ENCODE measurements at places on chromosomes 1 and 21. TPM values are rescaled to one million over a fixed set of nuclear protein-coding genes. Genes with fewer than 3 reads are reported as not detected.
A peak's percentile ranks its signal among the peaks of the same experiment; 100 is the strongest.

DNA sequence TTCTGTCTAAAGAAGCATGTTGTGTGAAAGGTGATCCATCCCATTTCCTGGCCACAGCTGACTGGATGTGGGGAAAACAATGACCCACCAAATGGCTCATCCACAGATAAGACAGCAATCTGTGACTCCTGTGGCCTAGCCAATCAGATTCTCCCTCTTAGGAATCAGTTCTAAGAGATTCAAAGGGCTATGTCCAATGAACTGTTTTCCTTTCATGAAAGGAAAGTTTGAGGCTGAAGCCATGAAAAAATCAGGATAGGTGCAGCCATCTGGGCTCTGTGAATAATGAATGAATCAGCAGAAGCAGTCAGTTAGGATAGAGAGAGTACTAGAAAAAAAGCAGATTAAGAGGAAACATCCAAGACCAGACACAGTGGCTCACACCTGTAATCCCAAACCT is 164.7 kb downstream of the NRIP1 start:
- no peak overlapping the region for H3K4me3 ChIP-seq
- no peak overlapping the region for H3K27ac ChIP-seq
- no peaks in the 10 kb centered on the region for H3K27me3 ChIP-seq

The TNFRSF1B gene
- total RNA-seq: 52.0 TPM

The UTS2 gene
- 0.82 TPM for total RNA-seq

DNA sequence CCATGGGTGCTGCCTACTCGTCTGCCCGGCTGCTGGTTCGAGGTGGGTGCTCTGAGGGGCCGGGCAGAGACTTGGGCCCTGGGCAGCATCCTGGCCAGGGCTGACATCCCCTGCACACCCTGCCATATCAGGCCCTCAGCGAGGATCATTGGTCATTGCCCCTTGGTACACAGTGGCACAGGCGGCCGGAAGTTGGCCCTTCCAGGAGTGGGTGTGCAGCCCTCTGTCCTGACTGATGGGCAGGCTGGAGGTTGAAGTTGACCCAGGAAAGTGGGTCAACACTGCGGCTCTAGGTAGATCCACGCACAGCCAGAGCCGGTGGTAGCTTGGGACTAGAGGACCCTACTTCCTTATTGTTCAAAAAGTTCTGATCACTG is 72.9 kb downstream of the TRIM11 start:
- no peaks in the 10 kb centered on the region for H3K4me1 ChIP-seq
- H3K27me3 ChIP-seq: no peaks in the 10 kb centered on the region
- no peaks in the 10 kb centered on the region for H3K36me3 ChIP-seq
- H3K27ac ChIP-seq: no peak overlapping the region
- H3K4me3 ChIP-seq: no peak overlapping the region

The C1orf141 gene
- 5.7 TPM for total RNA-seq

DNA sequence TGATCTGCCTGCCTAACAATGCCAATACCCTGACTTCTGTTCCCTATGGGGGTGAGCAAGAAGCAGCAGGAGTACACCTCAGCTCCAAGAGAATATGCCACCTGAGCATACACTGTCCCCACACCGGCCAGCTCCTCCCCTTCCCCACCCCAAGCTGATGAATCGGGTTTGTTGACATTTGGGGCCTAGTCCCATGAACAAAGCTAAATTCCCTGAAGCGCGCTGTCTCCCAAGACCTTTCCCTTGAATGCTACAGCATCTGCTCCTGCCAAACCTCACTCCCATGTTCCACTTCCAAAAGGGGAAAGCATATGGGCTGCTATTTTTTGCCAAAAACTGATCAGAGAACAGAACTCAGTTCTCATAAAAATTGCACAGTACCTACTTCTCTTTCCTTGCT is 220.4 kb upstream of the CAMK1G start:
- H3K27me3 ChIP-seq: no peaks in the 10 kb centered on the region
- no peaks in the 10 kb centered on the region for H3K4me1 ChIP-seq
- H3K4me3 ChIP-seq: no peak overlapping the region
- no peaks in the 10 kb centered on the region for H3K36me3 ChIP-seq

DNA sequence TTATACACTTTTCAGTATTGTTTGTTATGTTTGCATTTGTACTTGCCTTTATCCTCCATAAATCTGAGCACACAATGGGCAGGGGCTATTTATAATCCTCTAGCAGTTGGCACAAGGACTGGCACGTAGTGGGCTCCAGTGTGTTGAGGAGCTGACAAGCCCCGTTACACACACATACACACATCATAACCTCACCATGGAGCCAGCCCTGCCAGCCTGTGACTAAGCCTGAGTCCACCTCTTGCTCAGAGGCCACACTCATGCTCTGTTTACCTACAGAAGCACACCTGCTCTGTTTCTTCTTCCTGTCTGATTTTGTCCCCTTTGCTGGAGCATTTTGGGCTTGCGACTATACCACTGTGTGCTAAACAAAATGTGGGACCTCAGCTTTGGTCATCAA is 64.5 kb upstream of the SPATA6 start:
- no peak for DNase-seq
- H3K4me3 ChIP-seq: no peak overlapping the region
- no peaks in the 10 kb centered on the region for H3K36me3 ChIP-seq
- no peak overlapping the region for H3K27ac ChIP-seq
- no peaks in the 10 kb centered on the region for H3K4me1 ChIP-seq
- no peaks in the 10 kb centered on the region for H3K27me3 ChIP-seq

- H3K36me3 ChIP-seq: no peaks in the 10 kb centered on the region
- DNase-seq: no peak
- H3K27me3 ChIP-seq: no peaks in the 10 kb centered on the region
- H3K4me3 ChIP-seq: no peak overlapping the region
- peaks cover 5% of the 10 kb centered on the region for H3K4me1 ChIP-seq
Observed at GRCh38 chr1:234963180-234963903, 165.3 kb downstream of the TOMM20 start.

The ZFP69 gene
- total RNA-seq: 3.4 TPM

The MANEAL gene
- total RNA-seq: 2.3 TPM

DNA sequence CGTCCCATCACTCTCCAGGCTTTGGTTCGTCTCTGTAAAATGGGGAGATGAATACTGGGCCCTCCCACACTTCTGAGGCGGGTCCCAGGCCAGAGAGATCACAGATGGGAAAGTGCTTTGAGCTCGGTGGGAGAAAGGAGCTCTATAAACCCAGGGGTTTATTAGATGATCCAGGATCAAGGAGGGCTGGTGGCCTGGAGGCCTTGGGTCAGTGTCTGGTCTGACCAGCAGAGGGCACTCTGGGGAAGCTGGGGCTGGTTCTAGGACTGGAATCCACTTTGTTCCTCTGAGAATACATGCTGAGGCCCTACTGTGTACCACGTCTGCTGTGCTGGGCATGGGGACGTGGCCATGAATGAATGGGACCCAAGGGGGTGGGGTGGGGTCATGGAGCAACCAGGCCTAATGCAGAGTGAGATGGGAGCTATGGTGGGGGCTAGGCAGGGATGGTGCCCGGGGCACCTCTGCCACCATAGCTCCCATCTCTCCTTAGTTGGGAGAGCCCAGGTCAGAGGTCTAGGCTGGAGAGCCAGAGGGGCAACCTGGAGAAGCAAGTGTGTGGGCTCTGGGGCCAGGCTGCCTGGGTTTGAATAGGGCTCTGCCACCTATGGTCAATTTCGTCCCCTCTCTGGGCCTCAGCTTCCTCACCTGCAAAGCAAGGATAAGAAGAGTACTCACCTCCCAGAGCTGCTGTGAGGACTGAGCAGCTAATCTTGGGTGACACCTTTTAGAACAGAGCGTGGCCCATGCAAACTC is 9.0 kb upstream of the FAM131C start:
- no peaks in the 10 kb centered on the region for H3K27me3 ChIP-seq
- no peaks in the 10 kb centered on the region for H3K36me3 ChIP-seq
- peaks cover 4% of the 10 kb centered on the region for H3K4me1 ChIP-seq
- DNase-seq: peak; percentile 51

- no peaks in the 10 kb centered on the region for H3K4me1 ChIP-seq
- no peak overlapping the region for H3K4me3 ChIP-seq
- no peaks in the 10 kb centered on the region for H3K36me3 ChIP-seq
- no peak for DNase-seq
- H3K27ac ChIP-seq: no peak overlapping the region
Observed at GRCh38 chr1:60765204-60765603, 317.2 kb upstream of the NFIA start.

DNA sequence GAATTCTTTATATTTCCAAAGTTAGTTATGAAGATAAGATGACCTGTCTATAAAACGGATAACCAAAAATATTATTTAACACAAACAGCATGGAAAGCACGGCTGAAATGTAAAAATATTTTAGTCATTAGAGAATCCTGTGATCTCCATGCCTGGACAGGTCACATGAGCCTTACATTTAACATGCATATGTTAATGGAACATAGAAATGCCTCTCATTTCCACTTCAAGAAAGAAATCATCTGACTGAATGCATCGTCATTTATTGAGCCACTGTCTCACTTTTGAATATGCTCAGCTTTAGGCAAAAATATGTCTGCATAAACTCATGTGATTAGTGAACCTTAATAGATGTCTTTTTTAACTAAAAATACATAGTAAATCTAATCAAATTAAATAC is 115.5 kb upstream of the COL24A1 start:
- no peaks in the 10 kb centered on the region for H3K27me3 ChIP-seq
- DNase-seq: no peak
- H3K4me3 ChIP-seq: no peak overlapping the region
- H3K27ac ChIP-seq: no peak overlapping the region

DNA sequence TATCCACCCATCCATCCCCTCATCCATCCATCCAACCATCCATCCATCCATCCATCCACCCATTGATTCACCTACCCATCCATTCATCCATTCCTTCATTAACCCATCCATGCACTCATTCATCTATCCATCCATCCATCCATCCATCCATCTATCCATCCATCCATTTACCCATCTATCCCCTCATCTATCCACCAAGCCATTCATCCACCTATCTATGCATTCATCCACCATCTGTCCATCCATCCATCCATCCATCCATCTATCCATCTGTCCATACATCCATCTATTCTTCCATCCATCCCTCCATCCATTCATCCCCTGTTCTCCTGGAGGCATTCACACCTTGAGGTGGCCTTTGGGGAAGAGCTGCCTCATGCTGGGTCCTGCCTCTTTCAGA is 107.0 kb downstream of the PRDM16 start:
- H3K4me1 ChIP-seq: peaks cover 7% of the 10 kb centered on the region
- no peak overlapping the region for H3K4me3 ChIP-seq
- H3K27ac ChIP-seq: no peak overlapping the region

DNA sequence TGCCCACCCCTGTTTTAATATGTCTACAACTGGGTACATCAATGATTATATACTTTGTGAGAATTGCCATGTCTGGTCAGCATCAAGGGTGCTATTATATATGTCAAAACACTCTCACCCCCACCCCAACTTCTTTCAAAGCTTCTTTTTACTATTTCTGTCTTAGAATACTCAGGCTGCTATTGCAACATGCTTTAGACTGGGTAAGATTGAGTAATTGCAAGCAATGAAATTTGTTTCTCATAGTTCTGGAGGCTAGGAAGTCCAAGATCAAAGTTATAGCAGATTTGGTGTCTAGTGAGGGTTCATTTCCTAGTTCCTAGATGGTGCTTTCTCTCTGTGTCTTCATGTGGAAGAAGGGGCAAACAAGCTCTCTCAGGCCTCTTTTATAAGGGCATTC is 100.5 kb upstream of the KCNK1 start:
- H3K4me1 ChIP-seq: no peaks in the 10 kb centered on the region
- no peaks in the 10 kb centered on the region for H3K27me3 ChIP-seq
- H3K27ac ChIP-seq: no peak overlapping the region
- H3K4me3 ChIP-seq: no peak overlapping the region
- H3K36me3 ChIP-seq: no peaks in the 10 kb centered on the region

The LMOD1 gene
- total RNA-seq: 11.4 TPM

The PGLYRP4 gene
- total RNA-seq: 3.1 TPM

The TTC39A gene
- total RNA-seq: 46.8 TPM

- no peaks in the 10 kb centered on the region for H3K27me3 ChIP-seq
- H3K36me3 ChIP-seq: no peaks in the 10 kb centered on the region
- no peak overlapping the region for H3K27ac ChIP-seq
- H3K4me3 ChIP-seq: no peak overlapping the region
- H3K4me1 ChIP-seq: no peaks in the 10 kb centered on the region
Observed at GRCh38 chr1:150772326-150772725, 6.7 kb upstream of the CTSS start.

- H3K36me3 ChIP-seq: no peaks in the 10 kb centered on the region
- no peak overlapping the region for H3K4me3 ChIP-seq
- no peak for DNase-seq
- H3K4me1 ChIP-seq: no peaks in the 10 kb centered on the region
- H3K27ac ChIP-seq: no peak overlapping the region
Observed at GRCh38 chr1:190738317-190738716, 260.7 kb upstream of the BRINP3 start.

DNA sequence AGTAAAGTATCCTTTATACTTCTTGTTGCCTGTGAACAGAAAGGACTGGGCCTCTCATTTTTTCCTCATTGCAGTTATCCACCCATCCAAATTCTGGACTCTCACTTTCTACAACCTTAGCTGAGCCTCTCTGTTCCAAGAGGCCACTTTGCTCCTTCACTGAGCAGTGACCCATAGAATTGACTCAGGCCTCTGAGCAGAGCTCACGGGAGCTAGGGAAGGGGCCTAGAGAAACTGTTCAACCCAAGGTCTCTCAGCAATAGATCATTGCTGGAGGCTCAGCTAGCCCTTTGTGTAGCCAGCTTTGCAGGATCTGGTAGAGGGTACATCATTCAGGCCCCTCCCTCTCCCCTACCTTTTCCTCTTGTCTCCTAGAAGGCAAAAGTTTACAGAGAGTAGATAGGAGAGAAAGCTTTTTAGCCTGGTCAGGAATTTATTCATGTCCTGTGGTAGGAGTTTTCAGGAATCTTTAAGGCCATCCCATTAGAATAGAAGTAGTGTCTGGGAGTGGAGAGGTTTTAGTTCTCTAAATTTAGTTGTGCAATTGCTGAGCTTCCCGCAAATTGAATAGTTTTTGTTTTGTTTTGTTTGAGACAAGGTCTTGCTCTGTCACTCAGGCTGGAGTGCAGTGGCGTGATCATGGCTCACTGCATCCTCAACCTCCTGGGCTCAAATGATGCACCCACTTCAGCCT is 6.7 kb downstream of the INTS3 start:
- no peak overlapping the region for H3K4me3 ChIP-seq
- H3K4me1 ChIP-seq: peaks cover 7% of the 10 kb centered on the region
- peaks cover 5% of the 10 kb centered on the region for H3K36me3 ChIP-seq
- no peaks in the 10 kb centered on the region for H3K27me3 ChIP-seq
- H3K27ac ChIP-seq: no peak overlapping the region

All from lung (tissue), 17 donors.